Bone marrow (tissue), 2 donors: ENCODE measurements at places on chromosomes 13 and 19.

DNA sequence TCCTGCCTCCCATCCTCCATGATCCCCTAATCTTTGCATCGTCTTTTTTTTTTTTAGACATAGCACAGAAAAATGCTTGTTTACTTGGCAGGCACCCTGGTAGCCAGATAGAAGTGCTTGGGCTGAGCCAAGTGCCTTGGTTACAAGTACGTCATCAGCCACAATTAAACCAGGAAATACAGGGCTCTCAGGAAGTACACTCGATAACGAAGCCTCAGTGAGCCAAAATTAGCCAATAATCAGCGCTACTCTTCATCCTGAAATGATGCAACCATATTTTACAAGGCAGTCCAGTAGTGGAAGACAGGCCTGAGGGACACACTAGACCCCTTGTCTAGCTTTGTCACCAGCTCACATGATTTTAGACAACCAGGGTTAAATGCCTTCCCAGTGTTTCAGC is 194.0 kb upstream of the NBEA start:
- no peak for DNase-seq

- no peak for DNase-seq
Observed at GRCh38 chr19:28445826-28446225, 767.1 kb downstream of the UQCRFS1 start.

DNA sequence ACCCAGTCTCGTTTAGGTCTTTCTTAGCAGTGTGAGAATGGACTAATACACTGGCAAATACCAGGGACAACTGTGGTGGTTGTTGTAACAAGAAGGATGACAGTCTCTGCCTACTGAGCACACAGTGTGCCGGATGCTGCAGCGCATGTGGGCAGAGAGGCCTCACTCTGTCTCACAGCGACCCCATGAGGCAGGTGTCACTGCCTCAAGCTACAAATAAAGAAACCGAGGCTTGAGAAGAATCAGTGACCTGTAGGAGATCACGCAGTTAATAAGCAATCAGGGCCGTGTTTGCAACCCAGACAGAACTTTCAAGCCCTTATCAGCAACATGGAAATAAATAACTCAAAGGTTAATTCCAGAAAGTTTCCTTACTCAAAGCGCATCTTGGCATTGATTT is 40.5 kb upstream of the GAS6 start:
- DNase-seq = no peak

DNA sequence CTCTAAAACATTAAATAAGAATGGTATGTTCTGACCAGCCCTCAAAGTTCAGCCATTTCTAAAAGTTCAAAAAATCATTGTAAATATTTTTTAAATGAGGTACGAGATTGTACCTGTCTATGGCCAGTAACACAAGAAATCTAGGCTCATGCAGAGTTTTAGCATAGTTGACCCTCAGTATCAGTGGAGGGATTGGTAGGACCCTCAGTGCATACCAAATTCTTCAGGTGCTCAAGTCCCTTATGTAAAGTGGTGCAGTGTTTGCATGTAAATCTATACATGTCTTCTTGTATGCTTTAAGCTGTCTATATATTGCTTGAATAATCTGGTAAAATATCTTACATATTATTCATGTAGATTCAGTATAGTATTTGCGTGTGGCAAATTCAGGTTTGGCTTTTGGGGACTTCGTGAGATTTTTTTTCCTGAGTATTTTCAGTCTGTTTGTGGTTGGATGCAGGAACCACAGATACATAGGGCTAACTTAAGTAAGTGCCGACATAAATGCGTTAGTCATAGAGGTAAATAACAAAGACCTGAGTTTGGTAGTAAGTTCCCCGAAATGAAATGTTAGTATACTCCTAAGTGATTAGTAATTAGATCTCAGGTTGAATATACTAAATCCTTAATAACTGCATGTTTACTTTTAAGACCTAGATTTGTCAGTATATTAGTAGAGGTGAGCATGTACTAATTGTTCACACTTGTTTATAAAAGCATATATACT is 7.8 kb downstream of the MIR17HG start:
- no peak for DNase-seq

DNA sequence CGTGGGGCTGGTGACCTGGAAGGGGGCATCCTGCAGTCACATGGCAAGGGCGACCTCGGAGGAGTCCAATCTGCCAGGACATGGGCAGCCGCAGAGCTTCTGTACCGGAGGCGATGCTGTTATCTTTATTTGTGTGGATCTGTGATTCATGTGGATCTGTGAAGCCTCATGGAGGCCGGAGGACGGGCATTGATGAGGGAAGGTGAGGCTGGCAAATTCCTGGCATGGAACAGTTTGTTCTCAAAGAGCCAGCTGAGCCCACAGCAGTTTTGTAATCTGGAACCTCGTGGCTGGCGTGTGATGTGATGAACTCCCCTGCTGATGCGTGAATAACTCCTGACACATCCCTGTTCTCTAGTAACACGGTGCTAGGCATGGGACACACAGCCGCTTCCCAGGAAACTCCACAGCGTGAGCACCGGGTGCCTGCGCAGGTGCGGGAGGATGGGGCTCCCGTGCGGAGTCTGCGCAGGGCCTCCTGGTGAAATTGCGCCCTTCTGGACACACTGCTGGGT is 40.4 kb downstream of the ATP11A start:
- DNase-seq = no peak

- no peak for DNase-seq
Observed at GRCh38 chr19:18896421-18896841, 473 bp upstream of the CERS1 start.

- DNase-seq = no peak
Observed at GRCh38 chr19:39412867-39413271, 400 bp downstream of the PLEKHG2 start.

GRCh38 chr13:112144616-112145550 is 77.9 kb downstream of the SOX1 start:
- no peak for DNase-seq

DNA sequence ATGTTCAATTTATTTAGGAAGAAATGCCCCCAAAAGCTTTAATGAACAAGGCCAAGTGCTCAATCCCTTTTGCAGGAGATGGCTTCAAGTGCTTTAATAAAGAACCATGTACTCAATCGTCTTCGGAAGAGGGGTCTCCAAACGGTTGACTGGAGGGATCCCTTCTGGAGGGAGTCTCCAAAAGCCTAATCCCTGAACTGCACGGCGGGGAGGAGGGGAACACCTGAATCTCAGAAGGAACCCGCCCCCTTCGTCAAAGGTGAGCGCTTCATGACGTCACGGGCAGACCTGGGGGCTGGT is 505 bp downstream of the PAF1 start:
- no peak for DNase-seq

- no peak for DNase-seq
Observed at GRCh38 chr13:106314417-106314816, 221.0 kb downstream of the EFNB2 start.

- DNase-seq = no peak
Observed at GRCh38 chr13:46615888-46616531, 63.0 kb downstream of the LRCH1 start.

GRCh38 chr13:41675306-41675705 is 218.0 kb downstream of the RGCC start:
- no peak for DNase-seq

GRCh38 chr13:30334663-30335386 is 27.5 kb upstream of the KATNAL1 start:
- DNase-seq = no peak

DNA sequence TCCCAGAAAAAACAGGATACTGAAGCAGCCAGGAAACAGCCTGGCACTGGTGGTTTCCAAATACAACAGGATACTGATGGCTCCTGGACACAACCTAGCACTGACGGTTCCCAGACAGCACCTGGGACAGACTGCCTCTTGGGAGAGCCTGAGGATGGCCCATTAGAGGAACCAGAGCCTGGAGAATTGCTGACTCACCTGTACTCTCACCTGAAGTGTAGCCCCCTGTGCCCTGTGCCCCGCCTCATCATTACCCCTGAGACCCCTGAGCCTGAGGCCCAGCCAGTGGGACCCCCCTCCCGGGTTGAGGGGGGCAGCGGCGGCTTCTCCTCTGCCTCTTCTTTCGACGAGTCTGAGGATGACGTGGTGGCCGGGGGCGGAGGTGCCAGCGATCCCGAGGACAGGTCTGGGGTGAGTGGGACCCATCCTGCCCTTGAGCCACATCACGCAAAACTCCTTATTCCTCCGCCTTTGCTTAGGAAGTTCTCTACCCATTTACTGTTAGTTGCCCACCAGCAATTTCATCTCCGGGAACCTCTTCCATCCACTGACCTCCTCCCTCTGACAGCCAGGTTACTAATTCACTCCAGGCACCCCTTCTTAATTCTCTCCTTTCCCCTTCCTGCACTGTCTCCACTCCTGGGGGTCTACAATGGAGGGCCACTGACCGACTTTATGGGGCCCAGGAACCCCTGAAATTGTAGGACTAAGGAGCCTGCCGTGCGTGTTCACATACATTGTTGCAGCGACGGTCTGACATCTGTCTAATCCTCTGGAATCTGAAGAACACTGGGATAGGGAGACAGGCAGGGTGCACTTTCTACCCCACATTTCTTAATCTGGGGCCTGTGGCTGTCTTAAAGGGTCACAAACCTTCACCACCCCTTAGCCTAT is 1.2 kb downstream of the ITPKC start:
- DNase-seq = no peak

GRCh38 chr13:110154410-110154933 is 152.5 kb downstream of the COL4A1 start:
- no peak for DNase-seq

- DNase-seq = no peak
Observed at GRCh38 chr13:86185107-86185506, 385.9 kb upstream of the SLITRK6 start.

DNA sequence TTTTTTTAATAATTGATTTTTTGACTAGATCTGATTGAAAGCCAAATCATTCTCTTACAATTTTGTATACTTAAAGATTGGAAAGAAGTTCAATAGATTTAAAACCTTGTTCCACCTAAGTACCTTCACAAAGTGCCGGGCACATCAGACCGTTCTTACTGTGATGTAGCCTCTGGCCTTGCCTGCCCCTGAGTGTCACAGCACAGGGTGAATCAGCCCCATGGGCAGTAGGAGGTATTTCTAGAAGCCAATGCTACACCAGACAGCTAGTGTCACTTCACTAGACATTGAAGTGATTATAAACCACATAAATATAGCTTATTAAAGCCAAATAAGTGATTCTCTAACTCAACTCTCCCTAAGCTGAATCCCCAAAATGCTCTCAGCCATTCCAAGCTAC is 131.3 kb downstream of the LACC1 start:
- DNase-seq = no peak

- no peak for DNase-seq
Observed at GRCh38 chr13:40980461-40980860, 38.7 kb downstream of the ELF1 start.

GRCh38 chr19:12723641-12724426 is at the start of gene TNPO2:
Gene TNPO2 (minus strand): TSS chr19:12723932. CDS start chr19:12720977, 2,955 bp downstream.
- DNase-seq = peak; percentile 37

GRCh38 chr13:30762643-30763042 is 27.3 kb downstream of the ALOX5AP start:
- no peak for DNase-seq

DNA sequence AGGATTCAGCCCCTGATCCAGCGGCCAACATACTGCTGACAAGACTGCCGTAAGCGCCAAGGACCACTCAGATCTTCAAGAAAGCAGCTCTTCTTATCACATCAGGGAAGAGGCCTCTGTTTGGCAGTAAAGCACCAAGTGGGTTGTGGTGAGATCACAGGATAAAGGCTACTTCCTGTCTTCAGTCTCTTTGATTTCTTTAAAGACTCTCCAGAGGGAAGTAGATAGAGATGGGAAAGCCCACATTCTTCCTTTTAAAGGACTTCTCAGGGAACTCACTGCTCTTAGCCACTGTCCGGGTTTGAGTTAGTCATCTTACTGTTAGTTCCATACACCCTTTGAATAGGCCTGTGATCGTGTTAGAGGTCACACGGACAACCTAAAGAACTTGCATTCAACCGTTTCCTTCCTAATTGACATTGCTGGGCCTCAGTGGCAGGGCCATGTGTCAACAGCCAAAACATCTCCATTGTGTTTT is 47.2 kb upstream of the POMP start:
- no peak for DNase-seq

DNA sequence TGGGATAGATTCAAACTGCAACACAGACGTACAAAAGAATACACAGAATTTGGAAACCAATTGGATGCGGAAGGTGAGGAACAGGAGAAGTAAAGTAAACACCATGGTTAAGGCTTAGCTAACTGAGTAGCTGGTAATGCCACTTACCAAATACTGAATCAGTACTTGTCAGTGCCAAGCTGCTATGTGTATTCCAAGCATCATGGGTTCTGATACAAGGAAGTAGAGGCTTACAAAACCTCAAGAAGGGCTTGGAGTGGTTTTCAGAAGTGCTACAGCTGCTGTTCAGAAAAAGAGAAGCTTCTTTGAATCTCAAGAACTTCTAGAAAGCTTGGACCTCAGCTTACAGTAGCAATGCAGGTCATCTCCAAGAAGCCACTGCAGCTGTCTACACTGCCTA is 35.9 kb upstream of the DCT start:
- DNase-seq = no peak

- DNase-seq = no peak
Observed at GRCh38 chr19:18385675-18386542, at the start of gene GDF15. Gene GDF15 (plus strand): TSS chr19:18386158. CDS start chr19:18386190, 32 bp downstream.

GRCh38 chr13:66681403-66681802 is 548.7 kb downstream of the PCDH9 start:
- no peak for DNase-seq

DNA sequence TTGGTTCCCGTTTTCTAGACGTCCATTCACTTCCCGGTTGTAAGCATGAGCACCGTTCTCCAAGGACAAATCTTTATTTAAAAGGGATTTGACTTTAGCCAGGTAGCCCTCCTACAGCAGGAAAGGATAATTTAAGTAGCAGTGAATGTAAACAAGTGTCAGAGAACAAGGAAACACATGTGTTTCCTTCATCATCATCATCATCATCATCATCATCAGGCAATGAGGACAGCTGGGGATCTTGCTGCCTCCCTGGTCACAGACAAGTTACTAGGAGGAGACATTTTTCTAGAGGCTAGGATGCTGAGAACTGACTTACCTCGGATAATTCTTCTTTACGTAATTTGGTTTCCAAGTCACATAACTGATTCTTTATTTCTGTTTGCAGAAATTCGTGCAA is 14.3 kb downstream of the DNMT1 start:
- no peak for DNase-seq

DNA sequence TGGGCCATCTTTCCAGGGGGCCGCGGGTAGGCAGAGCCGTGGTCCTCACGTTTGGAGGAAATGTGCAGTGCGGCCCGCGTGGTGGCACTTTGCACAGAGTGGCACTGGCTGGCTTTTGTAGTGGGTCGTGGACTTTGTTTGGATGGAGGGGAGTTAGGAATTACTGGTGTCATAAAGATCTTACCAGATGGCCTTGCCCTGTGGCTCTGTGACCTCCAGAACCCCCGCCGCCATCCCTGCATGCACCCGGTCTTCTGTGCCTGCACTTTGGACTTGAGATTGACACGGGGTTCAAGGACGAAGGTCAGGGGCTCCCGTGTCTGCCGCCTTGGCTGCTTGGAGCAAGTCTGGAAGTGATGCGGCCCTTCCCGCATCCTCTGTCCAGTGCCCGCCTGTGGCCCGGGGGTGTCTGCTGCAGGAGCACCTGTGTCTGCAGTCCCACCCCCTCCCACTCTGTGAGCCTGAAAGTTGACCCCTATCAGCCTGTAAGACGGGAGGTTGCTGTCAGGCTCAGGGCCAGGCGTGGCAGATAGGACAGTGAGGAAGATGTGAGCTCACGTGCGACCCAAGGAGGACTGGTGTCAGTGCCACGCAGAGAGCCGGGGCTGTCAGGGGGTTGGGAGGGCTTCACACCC is 2.2 kb downstream of the GNA11 start:
- no peak for DNase-seq

- no peak for DNase-seq
Observed at GRCh38 chr19:6697291-6697690, 23.2 kb downstream of the C3 start.
